HuH-7 (cell line): ENCODE measurements at places on chromosomes 4 and X.

DNA sequence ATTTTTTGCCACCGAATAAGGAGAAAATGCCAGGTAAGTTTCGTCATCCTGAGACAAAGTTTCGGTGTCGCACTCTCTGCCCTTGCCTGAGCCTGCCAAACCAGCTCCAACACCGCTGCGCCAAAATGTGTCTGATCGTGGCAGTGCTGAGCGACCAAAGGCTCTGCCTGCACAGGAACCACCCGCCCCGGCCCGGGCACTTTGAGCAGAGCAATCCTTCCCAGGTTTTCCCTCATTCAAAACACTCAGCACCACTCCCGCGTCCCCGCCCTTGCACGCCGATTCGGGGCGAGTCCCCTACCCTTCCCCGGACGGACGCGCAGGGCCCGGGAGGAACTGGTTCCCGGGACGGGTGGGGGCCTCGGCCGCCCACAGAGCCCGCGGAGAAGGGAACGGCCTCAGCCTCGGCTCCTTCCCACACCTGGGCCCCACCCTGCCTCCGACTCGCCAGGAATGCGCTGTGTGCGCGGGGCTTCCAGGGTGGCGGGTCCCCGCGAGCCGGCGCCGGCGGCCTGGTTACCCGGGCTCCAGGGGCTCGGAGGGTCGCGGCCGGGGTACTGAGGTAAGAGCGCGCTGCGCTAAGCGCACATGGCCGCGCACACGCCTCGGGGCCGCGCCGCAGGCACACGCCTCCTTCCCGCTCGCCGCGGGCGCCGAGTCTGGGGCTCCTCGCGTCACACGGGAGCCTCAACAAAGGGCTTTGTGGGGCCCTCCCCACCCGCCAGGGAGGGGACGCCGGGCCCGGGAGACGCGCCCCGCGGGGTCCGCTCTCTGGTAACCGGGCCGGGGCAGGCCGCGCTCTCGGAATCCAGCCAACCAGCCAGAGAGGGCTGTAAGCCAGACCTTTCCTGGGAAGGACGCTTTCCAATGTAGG, at the start of gene C4orf36:
TSS of gene C4orf36 (minus strand) at position 661 of the 874 bp plus-strand sequence. CDS start 902 bp downstream, outside the sequence.
- DNase-seq = peak; percentile 47

GRCh38 chr4:38663090-38663800, 754 bp upstream of the KLF3 start:
- DNase-seq = no peak

DNA sequence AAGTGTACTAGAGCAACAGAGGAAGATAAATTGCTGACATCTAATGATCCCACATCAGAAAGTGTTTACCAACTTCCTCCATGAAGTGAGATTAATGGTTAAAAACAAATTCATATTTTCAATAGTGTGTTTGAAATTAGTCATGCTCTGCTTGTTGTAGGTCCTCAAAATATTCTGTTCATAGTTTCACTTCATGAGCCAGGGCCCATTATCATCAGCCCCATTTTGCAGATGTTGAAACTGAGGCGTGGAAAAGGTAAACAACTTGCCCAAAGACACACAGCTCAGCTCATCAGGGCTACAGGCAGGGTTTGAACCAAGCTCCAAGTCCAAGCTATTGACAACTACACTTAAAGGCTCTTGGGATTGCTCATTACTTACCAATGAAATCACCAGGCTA, 103.5 kb upstream of the PPARGC1A start:
- DNase-seq = no peak

DNA sequence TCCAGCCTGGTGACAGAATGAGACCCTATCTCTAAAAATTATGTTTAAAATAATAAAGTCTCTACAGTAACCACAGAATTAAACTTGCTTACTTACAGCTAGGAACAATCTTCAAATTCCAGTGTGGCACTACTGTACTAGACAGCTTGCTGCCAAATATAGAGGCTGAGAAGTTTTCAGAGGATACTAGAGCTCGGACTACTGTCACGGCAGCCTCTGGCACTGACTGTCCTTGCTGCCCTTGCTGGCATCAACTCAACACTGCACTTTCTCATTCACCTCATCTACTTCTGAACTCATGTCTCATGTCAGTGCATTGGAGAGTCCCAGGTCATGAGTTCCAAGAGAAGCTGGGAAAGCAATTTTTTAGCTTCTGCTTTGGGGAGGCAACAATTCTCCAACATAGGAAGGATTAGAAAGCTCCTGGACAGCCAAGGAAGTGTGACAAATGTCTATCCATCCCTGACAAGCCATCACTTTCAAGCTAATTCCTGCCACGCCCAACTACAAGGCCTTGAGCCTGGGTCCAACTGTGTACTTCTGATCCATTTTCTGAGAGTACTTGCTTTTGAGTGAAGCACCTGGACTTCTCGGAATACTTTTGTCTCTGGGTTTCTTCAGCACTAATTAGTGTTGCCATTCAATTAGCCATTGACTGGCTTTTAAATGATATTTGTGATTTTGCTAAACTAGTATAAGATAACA, 98.6 kb upstream of the NR3C2 start:
- no peak for DNase-seq

DNA sequence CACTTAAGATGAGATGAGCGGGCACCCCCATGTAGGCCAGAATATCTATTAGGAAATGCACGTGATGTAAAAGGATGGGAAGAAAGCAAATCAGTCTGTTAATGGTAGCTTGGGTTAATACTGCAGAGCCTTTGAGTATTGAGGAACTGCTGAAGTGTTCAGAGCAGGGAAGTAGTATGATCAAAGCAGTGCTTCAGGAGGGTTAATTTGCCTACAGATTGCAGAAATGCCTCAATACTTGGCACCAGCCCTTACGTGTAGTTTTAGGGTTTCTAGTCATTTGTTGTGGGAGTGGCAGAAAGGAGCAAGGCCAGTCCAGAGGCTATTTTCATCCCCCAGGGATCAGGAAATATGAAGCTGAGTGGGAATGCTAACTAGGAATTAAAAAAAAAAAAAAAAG, 19.7 kb downstream of the ZFX start:
- no peak for DNase-seq

DNA sequence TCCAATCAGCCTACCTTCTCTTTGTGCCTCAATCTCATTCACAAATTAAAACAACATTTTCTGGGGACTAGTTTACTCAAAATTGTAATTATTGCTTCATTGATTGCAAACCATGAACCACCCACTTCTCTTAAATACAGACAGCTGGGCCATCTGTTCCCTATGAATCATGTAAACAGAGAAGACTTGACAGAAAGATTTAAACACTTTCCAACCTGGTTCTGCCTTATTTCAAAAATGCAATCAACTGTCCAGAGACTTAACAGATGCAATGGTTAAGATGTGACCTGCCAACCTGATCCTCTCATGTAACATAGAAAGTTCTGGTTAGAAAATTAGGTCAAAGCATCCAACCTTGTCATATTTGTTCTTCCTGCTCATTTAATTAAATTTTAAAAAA, 20.8 kb upstream of the SERTM2 start:
- DNase-seq = no peak

GRCh38 chr4:86870442-86871069, 21.4 kb upstream of the SLC10A6 start:
- no peak for DNase-seq

- DNase-seq = no peak
These were observed 169.9 kb upstream of the RBPJ start for GRCh38 chr4:26150948-26151347.

DNA sequence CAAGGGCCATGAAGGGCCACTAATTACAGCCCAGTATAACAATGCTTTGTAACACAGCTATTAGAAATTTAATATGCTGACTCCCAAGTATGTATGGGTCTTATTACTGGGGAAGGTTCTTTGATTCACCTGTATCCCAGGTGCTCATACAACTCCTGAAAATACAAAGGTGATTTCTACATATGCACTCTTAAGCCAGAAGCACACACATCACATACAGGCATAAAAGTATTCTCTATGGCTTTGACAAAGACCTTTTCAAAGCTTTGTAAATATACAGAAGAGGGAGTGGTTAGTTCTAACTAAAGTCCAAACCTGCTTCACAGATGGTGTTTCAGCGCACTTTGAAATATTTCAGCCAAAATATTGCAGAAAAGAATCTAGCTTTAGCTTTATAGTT, 191.5 kb downstream of the SNCA start:
- no peak for DNase-seq

DNA sequence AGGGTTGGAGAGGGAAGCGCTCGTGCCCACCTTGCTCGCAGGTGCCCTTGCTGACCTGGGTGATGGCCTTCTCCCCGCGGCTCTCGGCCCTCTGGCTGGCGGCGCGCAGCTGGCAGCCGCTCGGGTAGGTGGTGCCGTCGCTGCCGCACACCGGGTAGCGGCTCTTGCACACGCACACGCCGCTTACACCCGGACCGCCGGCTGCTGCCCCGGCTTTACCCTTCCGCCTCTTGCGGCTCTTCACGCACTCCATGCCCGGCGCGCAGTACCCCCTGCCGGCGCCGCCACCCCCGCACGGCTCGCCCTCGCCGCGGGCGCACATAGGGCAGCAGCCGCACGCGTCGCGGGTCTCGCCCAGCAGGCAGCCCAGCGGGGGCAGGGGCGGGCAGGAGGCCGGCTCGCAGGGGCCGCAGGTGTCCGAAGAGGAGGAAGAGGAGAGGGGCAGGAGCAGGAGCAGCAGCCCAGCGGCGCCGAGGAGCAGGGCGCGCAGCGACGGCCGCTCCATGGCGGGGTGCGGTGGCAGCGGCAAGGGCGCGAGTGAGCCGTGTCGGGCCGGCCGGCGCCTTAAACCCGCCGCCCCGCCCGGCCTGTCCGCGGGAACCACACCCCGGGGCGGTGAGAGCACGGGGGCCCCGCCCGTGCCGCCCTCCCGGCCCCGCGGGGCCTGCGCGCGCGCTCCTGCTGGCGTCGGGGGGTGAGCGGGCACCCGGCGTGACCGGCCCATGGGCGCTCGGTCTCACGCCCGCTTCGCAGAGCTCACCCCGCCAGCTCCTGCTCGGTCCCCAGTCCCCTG, at the start of gene IGFBP7:
TSS of gene IGFBP7 (minus strand) at position 539 of the 793 bp plus-strand sequence. CDS start at position 505, 34 bp downstream.
- peak; percentile 51 for DNase-seq

GRCh38 chr4:25949173-25949748, 35.2 kb downstream of the SMIM20 start:
- DNase-seq = peak; percentile 79

DNA sequence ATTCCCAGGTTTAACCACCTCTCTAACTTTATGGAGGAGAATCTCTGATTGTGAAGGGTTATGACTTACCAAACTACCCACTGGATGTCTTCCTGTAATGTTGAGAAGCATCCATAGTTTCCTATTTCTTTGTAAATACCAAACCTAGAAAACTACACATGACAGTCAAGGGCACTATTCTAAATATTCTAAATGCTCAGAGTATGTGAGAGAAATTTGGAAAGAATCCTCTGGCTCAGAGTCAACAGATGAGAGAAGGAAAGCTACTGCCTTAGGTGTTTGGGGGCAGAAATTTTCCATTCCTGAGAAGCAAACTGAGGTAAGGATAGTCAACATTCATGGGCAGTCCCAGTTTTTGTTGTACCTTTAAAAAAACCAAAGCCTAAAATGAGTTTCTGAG, 155.8 kb downstream of the KCNIP4 start:
- no peak for DNase-seq

- DNase-seq = no peak
These were observed 302 bp downstream of the NHS start for GRCh38 chrX:17375367-17375636.

DNA sequence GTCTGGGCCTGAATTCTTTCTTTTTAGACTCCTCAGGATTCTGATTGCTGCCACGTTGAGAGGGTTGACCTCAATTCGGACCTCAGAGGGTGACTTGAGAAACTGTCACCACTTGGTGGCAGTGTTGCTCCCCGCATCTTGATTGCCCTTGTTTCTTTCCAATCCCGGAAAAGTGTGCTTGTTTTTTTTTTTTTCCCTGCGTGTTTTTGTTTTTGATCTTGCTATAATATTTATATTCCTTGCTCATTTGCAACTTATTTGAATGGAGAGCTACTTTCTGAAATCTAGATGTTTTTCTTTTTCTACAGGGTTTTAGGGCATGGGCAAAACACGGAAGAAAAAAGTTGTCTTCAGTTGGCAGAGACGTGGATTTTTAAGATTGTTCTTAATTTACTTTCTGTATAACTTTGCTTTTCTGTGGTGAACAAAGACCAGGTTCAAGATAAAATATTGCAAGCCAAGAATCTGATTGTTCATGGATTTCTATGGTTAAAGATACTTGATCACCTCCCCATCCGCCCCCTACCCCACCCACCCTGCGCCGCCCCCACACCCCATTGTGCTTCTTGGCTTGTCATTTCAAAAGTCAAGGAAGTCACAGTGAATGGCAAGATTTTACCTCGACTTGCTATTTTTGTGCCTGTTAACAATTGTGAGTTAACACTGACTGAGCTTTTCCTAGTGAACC, 102.0 kb downstream of the PTTG2 start:
- peak; percentile 60 for DNase-seq

GRCh38 chr4:1045595-1046201, 34.3 kb downstream of the FGFRL1 start:
- no peak for DNase-seq

- DNase-seq = no peak
These were observed 132.1 kb upstream of the NEIL3 start for GRCh38 chr4:177177541-177178081.

GRCh38 chrX:9635368-9635767, 130.3 kb downstream of the GPR143 start:
- DNase-seq = no peak

DNA sequence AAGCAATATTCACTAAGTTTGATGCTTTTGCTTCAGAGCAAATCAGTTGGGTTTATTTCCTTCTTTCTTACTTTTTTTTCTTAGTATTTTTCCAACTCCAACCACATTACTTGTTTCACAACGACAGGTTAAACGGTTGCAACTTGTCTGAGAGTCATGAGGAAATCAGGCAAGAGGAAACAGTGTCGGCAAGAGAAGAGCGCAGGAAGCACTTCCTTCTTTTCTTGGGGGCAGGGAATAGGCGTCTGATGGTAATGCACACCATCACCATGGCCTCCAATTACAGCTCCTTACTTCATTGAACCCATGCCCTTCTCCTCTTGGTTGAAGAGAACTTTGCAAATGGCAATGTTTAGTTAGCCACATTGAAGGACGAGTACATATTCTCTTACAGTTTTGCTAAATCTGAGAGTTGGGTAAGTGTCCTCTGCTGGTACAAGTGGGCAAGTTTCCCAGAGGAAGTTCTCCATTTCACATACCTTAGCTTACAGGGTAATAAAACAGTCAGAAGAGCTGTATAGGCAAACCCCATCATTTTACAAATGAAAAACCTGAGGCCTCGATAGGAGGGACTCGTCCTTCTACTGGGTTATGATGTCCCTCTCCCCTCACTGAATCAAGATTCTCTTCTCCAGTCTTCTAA, 8.3 kb upstream of the CXCL8 start:
- no peak for DNase-seq

- peak; percentile 50 for DNase-seq
These were observed 5.8 kb downstream of the SRPX2 start for GRCh38 chrX:100649550-100650356.

- DNase-seq = no peak
These were observed 13.2 kb upstream of the CAPN6 start for GRCh38 chrX:111283446-111283845.

- DNase-seq = no peak
These were observed 4.7 kb upstream of the ASMT start for GRCh38 chrX:1610166-1610565.

- no peak for DNase-seq
These were observed 365.2 kb downstream of the FAT4 start for GRCh38 chr4:125679989-125680388.

GRCh38 chr4:37628977-37629609, 57.1 kb downstream of the RELL1 start:
- peak; percentile 60 for DNase-seq

GRCh38 chr4:41963105-41963504, 18.5 kb upstream of the DCAF4L1 start:
- no peak for DNase-seq

GRCh38 chrX:69299285-69299684, 134.0 kb upstream of the PJA1 start:
- no peak for DNase-seq

GRCh38 chr4:149735796-149736195, 79.8 kb downstream of the IQCM start:
- no peak for DNase-seq

- DNase-seq = peak; percentile 15
These were observed 457.4 kb downstream of the CENPC start for GRCh38 chr4:67087897-67088296.
